ENCODE measurements at places on chromosomes 4 and X. TPM values are rescaled to one million over a fixed set of nuclear protein-coding genes. Genes with fewer than 3 reads are reported as not detected.
A peak's percentile ranks its signal among the peaks of the same experiment; 100 is the strongest.

DNA sequence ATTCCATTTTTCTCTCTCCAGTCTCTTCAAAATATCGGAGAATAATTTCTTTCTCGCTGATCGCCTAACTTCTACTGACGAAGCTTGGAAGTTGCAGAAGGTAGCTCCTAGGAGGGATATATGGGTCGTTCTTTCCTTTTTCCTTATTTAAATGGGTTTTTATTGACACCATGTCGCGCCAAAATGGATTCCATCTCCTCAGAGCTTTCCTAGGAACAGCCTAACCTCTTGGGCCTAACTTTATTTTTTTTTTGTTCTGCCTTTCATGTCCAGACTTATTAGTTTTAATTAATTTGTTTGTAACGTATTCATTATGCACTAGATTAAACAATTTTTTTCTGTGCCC, 359.4 kb upstream of the ZCCHC13 start:
- DNase-seq, result no peak

- DNase-seq, result no peak
These were observed 2.5 kb downstream of the BEX1 start for GRCh38 chrX:103061486-103061885.

DNA sequence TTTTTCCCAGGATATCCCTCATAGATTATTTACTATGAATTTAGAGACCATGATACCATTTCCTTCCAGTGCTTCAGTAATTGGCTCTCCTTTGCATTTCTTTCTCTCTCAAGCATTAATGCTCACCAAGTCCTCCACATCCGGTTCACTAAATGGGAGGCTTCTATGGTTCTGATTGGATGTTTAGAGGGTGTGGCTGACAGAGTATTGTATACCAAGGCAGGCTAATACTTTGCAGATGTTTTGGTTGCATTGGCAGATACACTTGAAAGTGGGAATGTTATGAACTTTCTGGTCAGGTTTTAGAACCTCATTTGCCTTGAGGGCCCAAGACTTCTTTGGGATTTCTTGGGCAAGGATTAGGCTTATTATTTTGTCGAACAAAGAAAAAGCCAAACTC, 24.2 kb downstream of the CBLL2 start:
- DNase-seq, result no peak

- DNase-seq, result no peak
These were observed 17.6 kb upstream of the PRDM8 start for GRCh38 chr4:80179637-80180161.

DNA sequence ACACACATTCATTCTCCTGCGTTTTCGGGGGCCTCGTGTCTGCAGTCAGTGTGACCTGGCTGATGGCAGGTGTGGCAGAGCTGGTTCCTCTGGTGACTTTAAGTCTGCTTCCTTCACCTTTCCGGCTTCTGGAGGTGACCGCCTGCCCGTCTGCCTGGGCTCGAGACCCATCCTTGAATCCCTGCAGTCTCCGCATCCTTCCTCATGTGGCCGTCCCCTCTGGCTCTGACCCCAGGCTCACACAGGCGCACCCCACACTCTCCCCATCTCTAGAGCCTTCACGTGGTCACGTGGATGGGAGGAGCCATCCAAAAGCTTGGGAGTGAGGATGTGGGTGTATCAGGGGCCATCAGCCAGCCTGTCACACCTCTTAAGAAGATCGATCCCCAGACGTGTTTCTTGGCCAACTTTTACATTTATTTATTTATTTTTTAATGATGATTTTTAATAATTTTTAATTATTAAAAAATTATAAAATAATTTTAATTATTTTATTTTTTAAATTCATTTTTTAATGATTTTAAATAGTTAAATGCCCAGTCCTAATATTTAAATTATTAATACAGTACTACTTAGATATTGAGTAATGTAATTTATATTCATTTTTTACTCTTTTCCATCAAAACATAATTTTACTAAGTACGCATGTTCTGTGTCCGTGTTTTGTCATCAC, 20.9 kb downstream of the RGS12 start:
- peak; percentile 64 for DNase-seq

DNA sequence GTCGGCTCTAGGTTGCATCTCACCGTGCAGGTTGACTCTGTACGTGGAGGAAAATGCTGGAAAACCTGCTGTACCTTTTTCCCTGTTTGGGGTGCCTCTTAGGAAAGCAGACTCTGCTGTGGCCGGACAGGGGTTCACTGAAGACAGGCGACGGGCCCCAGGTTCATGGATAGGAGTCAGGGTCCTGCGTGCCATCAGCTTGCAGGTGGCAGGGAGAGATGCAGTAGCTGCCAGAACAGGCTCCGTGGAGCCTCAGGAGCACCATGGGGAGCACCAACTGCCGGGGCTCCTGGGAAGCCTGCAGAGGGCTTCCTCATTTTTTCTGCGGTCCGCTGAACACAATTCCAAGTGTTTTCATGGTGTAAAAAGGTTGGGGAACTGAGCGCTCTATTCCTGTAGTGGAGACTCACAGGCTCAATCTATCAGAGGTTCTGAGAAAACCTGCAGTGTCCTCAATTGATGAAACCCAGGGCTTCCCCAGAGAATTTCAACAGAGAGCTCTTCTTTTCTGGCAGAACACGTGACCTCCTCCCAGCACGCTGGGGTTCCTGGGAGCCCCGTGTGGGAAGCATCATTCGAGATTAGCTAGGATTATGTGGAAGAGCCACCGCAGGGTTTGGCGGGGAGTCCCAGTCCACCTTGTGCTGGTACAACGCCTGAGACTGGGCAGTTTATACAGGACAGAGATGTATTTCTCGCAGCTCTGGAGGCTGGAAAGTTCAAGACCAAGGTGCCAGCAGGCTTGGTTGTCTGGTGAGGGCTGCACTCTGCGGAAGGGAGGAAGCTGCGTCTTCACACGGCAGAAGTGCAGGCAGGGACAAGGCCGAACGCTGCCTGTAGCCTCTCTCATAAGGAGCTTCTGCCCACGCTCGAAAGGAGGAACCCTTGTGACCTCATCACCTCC, 1.6 kb downstream of the HTRA3 start:
- no peak for DNase-seq

DNA sequence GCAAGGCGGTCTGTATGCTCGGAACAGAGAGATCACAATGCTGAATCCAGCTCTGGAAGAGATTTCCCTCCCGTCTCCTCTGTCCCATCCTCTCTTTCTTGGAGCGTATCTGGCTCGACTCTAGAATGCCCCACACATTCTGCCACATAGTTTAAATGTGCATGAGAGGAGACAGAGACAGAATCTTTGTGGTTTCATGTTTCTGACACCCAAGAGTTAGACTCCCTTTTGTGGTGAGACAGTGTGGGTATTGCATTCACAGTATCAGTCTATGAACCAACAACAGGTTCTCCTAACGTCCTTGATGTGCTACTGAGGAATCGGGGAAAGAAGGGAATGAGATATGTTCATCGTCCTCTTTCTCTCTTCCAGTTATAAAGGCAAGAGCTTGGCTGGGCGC, 25.3 kb downstream of the FAM47E start:
- no peak for DNase-seq

DNA sequence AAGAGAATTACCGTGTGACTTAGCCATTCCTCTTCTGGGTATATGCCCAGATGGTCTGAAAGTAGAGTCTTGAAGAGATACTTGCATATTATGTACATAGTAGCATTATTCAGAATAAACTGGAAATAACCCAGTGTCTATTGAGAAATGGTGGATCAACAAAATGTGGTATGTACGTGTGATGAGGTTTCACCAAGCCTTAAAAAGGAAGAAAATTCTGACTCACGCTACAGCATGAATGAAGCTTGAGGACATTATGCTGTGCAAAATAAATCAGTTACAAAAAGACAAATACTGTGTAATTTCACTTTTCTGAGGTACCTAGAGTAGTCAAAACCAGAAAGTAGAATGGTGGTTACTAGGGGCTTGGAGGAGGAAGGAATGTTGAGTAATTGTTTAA, 37.3 kb downstream of the GBA3 start:
- no peak for DNase-seq

Gene AADAT
- 2.0 TPM for total RNA-seq
